ENCODE measurements at places on chromosomes 4 and X.

GRCh38 chr4:184807797-184808712, 17.7 kb downstream of the ACSL1 start:
- DNase-seq: no peak

- no peak for DNase-seq
Observed at GRCh38 chr4:112341033-112341432, 43.9 kb downstream of the ALPK1 start.

DNA sequence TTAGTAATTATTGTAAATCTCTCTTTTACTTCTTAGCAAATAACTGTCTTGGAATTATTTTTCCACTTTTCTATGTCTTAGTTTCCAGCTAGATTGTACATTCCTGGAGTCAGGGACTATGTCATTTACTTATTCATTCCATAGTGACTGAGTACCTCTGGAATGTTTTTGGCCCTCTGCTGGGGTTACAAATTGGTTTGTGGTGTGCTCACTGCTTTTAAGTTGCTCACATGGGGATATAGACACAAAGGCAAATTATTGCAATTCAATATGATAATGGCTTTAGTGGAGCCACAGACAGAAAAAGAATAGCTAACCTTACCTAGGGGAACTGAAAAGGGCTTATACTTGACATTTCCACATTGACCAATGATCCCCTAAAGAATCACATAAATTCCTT, 63.7 kb upstream of the PDGFRA start:
- DNase-seq: no peak

DNA sequence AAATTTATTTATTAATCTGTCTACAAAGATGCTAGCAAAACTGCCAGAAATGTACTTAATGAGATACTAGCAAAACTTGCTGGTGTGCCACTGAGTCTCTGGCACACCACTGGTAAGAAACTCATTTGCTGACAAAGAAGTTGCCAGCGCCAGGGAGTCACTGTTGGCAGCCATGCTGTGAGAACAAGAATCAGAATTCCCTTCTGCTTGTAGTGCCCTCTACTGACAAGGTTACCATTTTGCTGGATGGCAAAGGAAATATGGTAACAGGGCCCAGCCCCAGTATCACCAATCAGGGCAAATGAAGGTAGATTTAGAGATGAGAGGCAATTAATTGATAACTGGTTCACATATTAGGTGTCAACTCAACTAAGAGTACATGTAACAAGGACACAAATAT, 750.1 kb upstream of the ADGRL3 start:
- DNase-seq: no peak

DNA sequence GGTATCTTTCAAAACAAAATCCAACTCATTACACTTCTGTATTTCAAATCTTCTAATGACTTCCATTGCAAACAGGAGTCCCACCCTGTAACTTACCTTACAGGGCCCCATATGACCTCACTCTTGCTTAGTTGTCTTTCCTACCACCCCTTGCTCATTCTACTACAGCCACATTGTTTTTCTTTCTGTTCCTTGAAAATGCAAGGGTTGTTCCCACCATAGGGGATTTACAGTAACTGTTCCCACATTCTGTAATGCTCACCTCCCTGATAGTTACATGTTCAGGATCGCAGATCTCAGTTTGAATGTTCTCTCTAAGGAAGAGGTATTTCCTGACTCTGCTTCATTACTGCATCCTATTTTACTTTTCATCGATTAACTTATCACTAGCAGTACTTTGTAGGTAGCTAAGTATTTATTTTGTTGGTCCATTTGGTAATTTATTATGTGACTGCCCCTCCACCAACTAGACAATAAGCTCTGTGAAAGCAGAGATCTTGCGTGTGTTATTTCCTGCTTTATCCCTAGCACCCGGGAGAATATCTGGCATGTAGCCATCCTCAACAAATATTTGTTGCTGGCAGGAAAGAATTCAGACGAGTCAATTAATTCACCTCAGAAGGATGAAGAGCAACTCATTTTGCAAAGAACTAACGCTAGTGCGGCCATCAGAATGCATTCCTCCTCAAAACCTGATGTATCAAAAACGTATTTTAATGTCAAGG, 21.4 kb downstream of the MAOB start:
- DNase-seq: no peak

DNA sequence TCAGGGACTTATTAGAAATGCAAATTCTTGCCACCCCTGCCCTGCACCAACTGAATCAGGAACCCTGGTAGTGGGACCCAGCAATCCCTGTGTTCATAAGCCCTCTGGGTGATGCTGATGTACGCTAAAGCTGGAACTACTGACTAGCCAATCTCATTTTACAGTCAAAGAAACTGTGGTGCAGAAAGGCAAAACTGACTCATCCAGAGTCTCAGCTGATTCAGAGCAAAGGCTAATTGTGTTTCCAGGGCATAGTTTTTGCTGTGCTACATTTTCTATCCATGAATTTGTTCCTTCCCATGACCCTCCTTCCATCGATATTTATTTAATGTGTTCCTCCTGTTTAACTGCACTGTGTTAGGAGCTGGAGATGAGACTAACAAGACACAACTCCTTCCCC, 207.5 kb downstream of the REPS2 start:
- no peak for DNase-seq

DNA sequence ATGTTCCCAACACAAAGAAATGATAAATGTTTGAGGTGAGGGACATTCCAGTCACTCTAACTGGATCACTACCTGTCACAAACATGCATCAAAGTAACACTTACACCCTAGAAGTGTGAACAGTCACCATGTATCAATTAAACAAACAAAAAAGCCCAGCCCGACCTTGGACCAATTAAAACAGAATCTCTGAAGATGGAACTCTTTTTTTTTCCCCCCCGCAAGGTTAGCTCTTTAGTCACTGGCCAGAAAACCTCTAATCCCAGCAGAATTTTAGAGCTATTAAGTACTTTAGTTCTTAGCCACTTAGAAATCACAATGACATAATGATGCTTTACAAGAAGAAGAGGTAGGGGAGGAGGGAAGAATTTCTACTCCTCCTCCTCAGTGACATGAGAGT, 154.5 kb downstream of the PALLD start:
- no peak for DNase-seq

DNA sequence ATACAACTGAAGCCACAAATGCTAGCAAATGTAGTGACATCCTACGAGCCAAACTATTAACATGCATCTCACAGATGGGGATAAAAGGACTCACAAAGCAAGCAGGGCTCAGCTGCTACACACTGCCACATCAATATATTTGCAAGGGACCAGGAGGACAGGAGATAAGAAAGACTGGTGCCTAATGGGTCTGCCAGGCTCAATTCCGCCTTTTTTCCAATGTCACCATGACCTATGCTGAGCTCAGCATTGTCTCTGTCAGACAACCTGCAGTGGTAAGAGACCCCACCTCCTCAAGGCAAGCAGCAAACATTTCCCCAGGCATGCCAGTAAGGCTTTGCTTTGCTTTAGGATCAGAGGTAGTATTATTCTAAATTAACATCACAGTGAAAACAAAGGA, 435 bp downstream of the DCX start:
- DNase-seq: no peak

- no peak for DNase-seq
Observed at GRCh38 chr4:2256156-2256731, 5.7 kb downstream of the MXD4 start.
